ENCODE measurements at places on chromosomes 1 and 21. TPM values are rescaled to one million over a fixed set of nuclear protein-coding genes. Genes with fewer than 3 reads are reported as not detected.

- peaks cover 6% of the 10 kb centered on the region for H3K4me1 ChIP-seq
- no peak overlapping the region for H3K27ac ChIP-seq
- H3K27me3 ChIP-seq, result no peaks in the 10 kb centered on the region
- no peak overlapping the region for H3K4me3 ChIP-seq
- no peak for DNase-seq
Observed at GRCh38 chr1:38997034-38997900, 6.2 kb downstream of the AKIRIN1 start.

DNA sequence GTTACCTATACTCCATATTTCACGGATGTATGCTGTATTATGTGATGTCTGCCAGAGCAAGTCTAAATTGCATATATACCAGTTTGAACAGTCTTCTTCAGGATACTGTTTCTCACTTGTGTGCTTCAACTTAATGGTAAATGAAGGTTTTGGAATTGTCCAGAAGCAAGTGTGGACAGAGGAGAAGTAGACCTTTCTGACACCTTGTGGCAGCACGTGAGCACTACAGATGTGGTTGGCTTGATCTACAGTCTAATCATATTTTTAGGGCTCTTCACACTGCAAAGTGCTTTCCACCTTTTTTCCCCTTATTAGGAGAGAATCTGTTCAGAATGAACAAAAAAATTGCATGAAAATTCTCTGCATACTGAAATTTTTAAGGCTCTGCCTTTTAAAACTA, 10.9 kb downstream of the MORC3 start:
- no peak overlapping the region for H3K27ac ChIP-seq
- H3K4me1 ChIP-seq, result peaks cover 5% of the 10 kb centered on the region
- peak; percentile 32 for DNase-seq
- H3K36me3 ChIP-seq, result no peaks in the 10 kb centered on the region

GRCh38 chr1:156356875-156357534, 12.0 kb upstream of the RHBG start:
- H3K4me3 ChIP-seq, result no peak overlapping the region
- no peak for DNase-seq
- H3K4me1 ChIP-seq, result no peaks in the 10 kb centered on the region
- H3K27ac ChIP-seq, result no peak overlapping the region

- no peaks in the 10 kb centered on the region for H3K36me3 ChIP-seq
- H3K27ac ChIP-seq, result no peak overlapping the region
- H3K27me3 ChIP-seq, result no peaks in the 10 kb centered on the region
- H3K4me1 ChIP-seq, result no peaks in the 10 kb centered on the region
- no peak for DNase-seq
- no peak overlapping the region for H3K4me3 ChIP-seq
Observed at GRCh38 chr1:197683895-197684553, 91.3 kb downstream of the DENND1B start.

DNA sequence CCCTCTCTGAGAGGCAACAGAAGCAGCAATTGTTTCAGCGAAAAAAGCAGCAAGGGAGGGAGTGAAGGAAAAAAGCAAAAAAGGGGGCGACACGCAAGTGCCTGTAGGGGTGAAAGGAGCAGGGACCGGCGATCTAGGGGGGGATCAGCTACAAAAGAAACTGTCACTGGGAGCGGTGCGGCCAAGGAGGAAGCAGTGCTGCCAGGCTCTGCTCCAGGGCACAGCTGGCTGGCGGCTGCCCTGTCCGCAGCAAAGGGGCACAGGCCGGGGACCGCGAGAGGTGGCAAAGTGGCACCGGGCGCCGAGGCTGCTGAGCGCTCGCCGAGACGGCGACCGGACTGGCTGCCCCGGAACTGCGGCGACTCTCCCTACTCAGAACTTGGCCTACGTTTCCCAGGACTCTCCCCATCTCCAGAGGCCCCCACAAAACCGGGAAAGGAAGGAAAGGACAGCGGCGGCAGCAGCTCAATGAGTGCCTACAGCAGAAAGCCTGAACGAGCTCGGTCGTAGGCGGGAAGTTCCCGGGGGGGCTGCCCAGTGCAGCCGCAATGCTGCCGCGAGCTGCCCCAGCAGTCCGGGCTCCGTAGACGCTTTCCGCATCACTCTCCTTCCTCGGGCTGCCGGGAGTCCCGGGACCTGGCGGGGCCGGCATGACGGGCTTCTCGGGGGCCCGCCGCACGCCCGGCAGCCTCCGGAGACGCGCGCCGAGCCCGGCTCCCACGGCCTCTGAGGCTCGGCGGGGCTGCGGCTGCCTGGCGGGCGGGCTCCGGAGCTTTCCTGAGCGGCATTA, 1.0 kb upstream of the CDKN2C start:
- H3K27ac ChIP-seq, result peak overlapping the region; percentile 99
- no peaks in the 10 kb centered on the region for H3K4me1 ChIP-seq
- peak overlapping the region; percentile 80 for H3K4me3 ChIP-seq
- H3K27me3 ChIP-seq, result peaks cover 4% of the 10 kb centered on the region

DNA sequence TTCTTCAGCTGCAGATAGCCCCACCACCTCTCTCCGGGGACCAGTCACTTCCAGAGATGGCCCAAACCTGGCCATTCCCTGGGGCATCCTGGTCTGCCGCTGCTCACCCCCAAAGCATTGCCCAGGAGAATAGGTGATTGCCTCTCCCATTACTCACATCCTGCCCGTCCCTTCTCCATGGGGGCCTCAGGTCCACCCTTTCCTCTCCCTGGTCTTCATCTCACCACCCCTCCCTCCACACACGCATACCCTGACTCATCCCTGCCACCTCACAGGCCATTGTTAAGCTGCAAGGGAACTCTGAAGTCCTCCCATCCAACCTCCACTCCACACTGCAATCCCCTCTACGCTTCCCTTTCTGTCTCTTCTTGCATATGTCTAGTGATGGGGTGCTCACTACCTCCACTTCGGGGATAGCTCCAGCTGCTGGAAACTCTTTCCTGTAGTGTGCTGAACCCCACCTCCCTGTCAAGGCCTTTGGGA, at the start of gene PLEKHG5:
PLEKHG5 (minus strand) TSS at position 188 of the 483 bp plus-strand sequence. CDS start 14,096 bp downstream, outside the sequence.
- H3K27ac ChIP-seq, result peak within 1 kb of the TSS; percentile 19
- H3K27me3 ChIP-seq, result no peaks in the 10 kb centered on the region
- no peak for DNase-seq
- no peaks in the 10 kb centered on the region for H3K36me3 ChIP-seq
- H3K4me3 ChIP-seq, result peak within 1 kb of the TSS; percentile 46

DNA sequence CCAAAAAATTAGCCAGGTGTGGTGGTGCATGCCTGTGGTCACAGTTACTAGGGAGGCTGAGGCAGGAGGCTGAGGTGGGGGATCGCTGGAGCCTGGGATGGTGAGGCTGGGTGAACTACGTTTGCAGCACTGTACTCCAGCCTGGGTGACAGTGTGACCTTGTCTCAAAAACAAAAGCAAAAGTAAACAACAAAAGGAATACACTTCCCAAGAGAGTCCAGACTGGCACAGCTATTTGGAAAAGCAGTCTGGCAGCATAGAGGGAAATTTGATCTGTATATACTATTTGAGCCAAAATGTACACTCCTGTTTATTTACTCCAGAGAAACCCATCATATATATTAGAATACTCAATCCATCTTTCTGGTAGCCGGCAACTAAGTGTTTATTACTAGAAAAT, 107.0 kb upstream of the HMCN1 start:
- no peak for DNase-seq
- no peak overlapping the region for H3K27ac ChIP-seq
- H3K27me3 ChIP-seq, result no peaks in the 10 kb centered on the region
- H3K36me3 ChIP-seq, result no peaks in the 10 kb centered on the region

GRCh38 chr21:23131177-23131576, 2133.0 kb downstream of the NCAM2 start:
- H3K27me3 ChIP-seq, result no peaks in the 10 kb centered on the region
- H3K4me1 ChIP-seq, result no peaks in the 10 kb centered on the region
- no peaks in the 10 kb centered on the region for H3K36me3 ChIP-seq
- no peak for DNase-seq
- H3K27ac ChIP-seq, result no peak overlapping the region
- H3K4me3 ChIP-seq, result no peak overlapping the region

GRCh38 chr1:28812669-28813468, 899 bp downstream of the OPRD1 start:
- H3K27ac ChIP-seq, result no peak overlapping the region
- H3K4me3 ChIP-seq, result no peak overlapping the region
- no peaks in the 10 kb centered on the region for H3K36me3 ChIP-seq
- H3K27me3 ChIP-seq, result no peaks in the 10 kb centered on the region
- H3K4me1 ChIP-seq, result peaks cover 4% of the 10 kb centered on the region

DNA sequence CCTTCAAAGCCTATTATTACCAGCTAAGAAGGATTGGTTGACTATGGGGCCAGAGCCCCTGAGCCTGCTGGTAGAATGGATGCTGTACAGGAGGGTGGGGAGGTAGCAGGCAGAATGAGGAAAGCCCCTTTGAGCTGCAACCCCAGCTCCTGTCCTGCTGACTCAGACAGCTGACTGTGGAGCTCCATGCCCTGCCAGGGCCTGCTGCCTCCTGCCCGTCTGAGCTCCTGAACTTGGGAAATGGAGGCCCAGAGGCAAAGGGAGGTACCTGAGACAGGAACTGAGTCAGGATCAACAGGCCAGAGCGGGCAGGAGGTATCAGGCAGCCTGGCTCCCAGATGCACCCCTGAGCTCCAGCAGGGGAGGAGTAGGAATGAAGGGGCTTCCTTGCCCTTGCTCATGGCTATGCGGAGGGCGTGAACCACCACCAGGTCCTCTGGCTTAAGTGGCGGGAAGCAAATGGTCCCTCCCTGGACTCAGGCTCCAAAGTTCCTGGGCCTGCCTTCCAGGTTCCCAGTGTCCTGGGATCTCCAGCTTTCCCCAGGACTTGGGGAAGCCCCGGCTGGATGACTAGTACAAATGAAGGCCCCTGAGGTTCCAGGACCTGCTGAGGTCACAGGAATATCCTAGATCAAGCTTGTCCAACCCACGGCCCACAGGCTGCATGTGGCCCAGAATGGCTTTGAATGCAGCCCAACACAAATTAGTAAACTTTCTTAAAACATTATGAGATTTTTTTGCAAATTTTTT, 3.9 kb upstream of the SFN start:
- no peaks in the 10 kb centered on the region for H3K27me3 ChIP-seq
- no peaks in the 10 kb centered on the region for H3K4me1 ChIP-seq
- no peak overlapping the region for H3K4me3 ChIP-seq
- DNase-seq, result no peak
- no peaks in the 10 kb centered on the region for H3K36me3 ChIP-seq
- peak overlapping the region; percentile 29 for H3K27ac ChIP-seq

GRCh38 chr1:7988576-7988975, 27.1 kb downstream of the PARK7 start:
- no peaks in the 10 kb centered on the region for H3K27me3 ChIP-seq
- H3K36me3 ChIP-seq, result no peaks in the 10 kb centered on the region
- H3K27ac ChIP-seq, result no peak overlapping the region
- no peaks in the 10 kb centered on the region for H3K4me1 ChIP-seq
- no peak overlapping the region for H3K4me3 ChIP-seq
- DNase-seq, result no peak

GRCh38 chr1:59446257-59446901, 149.5 kb downstream of the FGGY start:
- no peaks in the 10 kb centered on the region for H3K27me3 ChIP-seq
- H3K27ac ChIP-seq, result peak overlapping the region; percentile 79
- H3K4me1 ChIP-seq, result peaks cover 13% of the 10 kb centered on the region
- no peak overlapping the region for H3K4me3 ChIP-seq
- DNase-seq, result peak; percentile 42

DNA sequence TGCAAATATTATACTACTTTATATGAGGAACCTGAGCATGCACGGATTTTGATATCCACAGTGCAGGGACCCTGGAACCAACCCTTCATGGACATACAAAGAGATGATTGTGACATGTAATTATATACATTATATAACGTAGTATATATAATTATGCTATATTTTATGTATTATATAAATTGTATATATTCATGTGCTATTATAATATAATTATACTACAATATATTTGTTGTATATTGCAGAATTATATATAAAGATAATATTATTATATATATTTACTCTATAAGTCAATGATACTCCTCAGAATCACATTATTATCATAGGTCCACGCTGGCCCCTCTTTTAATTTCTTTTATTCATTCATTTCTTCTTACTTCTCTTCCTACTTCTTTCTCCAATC, 70.9 kb downstream of the TNFSF18 start:
- H3K4me3 ChIP-seq, result no peak overlapping the region
- DNase-seq, result no peak
- no peaks in the 10 kb centered on the region for H3K27me3 ChIP-seq
- H3K4me1 ChIP-seq, result no peaks in the 10 kb centered on the region
- H3K27ac ChIP-seq, result no peak overlapping the region
- no peaks in the 10 kb centered on the region for H3K36me3 ChIP-seq

DNA sequence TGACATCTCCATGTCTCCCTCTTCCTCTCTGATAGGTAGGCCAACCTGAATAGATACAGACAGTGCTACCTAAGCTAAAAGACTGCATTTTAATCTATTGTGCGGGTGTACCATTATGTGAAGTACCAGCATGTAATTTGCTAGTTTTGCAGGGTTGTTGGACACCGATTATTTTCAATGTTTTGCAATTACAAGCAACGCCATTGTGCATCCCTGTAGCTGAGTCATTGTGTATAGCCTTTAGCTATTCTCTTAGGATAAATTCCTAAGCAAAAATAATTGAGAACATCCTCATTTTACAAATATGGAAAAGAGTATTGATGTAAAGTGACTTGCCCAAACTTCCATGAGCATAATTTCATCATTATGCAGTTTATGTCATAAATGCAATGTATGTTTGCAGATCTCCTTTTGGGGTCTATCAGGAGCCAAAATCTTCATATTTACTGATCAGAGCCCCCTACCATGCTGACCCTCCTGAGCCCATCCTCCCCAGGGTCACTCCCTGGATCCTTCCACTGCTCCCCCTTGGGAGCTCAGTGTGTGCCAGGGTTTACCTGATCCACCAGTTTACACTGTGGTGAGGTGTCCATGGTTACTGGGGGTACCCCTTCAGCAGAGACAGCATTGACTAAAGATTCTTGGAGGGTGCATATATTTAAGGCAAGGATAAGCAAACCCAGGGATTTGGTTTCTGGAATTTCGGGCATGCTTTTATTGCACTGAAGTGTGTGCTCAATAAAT, 80.6 kb downstream of the CCDC185 start:
- DNase-seq, result no peak
- H3K4me3 ChIP-seq, result no peak overlapping the region
- no peak overlapping the region for H3K27ac ChIP-seq
- no peaks in the 10 kb centered on the region for H3K4me1 ChIP-seq
- no peaks in the 10 kb centered on the region for H3K36me3 ChIP-seq
- no peaks in the 10 kb centered on the region for H3K27me3 ChIP-seq

ACOT7 gene
- total RNA-seq, result 16.8 TPM

BLACAT1 gene
- not detected for total RNA-seq

KCNE2 gene
- not detected for total RNA-seq

Measured in uterus (tissue), 4 donors.